ENCODE measurements at places on chromosomes 13 and 19.
A peak's percentile ranks its signal among the peaks of the same experiment; 100 is the strongest.

DNA sequence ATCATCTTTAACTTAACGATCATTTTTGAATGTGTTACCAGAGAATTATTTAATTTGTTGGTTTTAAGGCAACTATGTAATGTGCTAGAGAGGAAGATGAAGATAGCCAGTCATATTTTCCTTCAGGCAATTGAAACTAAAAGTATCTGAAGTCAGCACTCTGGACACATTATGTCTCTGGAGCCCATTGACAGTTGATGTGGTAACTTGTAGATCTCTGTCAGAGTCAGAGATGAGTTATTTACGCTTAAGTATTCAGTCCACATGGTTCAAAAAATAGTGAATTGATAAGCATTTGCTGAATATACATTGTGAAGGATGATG, 2.1 kb downstream of the ZMYM2 start:
- peak overlapping the region; percentile 31 for H3K27ac ChIP-seq
- peaks cover 8% of the 10 kb centered on the region for H3K36me3 ChIP-seq
- H3K4me3 ChIP-seq, result peak overlapping the region; percentile 93
- no peak for DNase-seq
- no peaks in the 10 kb centered on the region for H3K27me3 ChIP-seq

DNA sequence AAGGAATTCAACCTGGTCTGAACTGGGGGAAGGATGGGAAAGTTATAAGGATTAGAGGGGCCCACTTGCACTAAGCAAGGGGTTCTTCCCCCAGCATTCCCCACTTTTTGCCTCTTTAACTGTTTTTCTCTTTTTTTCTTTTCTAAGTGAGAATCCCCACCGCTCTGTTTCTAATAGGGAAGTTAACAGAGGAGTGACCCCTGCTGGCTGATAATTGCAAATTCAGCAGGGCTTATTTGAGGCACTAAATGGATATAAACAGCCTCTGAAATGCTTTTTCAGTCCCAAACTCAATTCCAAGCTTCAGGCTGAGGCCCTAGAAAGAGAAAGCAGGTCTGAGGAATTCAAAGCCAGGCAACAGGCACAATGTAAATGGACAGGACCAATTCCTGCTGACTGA, 38.2 kb upstream of the CEACAM21 start:
- H3K36me3 ChIP-seq, result peaks cover 30% of the 10 kb centered on the region
- peaks cover 79% of the 10 kb centered on the region for H3K4me1 ChIP-seq
- peak overlapping the region; percentile 83 for H3K4me3 ChIP-seq
- DNase-seq, result no peak

- peak overlapping the region; percentile 96 for H3K4me3 ChIP-seq
- peak; percentile 1 for DNase-seq
- no peaks in the 10 kb centered on the region for H3K27me3 ChIP-seq
- peaks cover 32% of the 10 kb centered on the region for H3K4me1 ChIP-seq
- peak overlapping the region; percentile 95 for H3K27ac ChIP-seq
Observed at GRCh38 chr19:57559008-57559403, 657 bp downstream of the ZNF550 start.

GRCh38 chr19:48925240-48925843, 8.2 kb upstream of the DHDH start:
- no peak overlapping the region for H3K27ac ChIP-seq
- peaks cover 21% of the 10 kb centered on the region for H3K36me3 ChIP-seq
- H3K27me3 ChIP-seq, result no peaks in the 10 kb centered on the region
- H3K4me1 ChIP-seq, result peaks cover 5% of the 10 kb centered on the region
- no peak for DNase-seq

DNA sequence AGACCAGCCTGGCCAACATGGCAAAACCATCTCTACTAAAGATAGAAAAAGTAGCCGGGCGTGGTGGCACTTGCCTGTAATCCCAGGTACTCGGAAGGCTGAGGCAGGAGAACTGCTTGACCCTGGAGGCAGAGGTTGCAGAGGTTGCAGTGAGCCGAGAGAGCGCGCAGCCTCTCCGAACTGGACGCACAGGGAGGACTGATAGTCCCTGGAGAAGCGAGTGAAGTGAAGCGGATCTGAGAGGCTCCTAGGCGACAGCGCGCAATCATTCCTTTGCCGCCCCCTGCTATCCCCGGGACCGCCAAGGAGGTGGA, 233 bp downstream of the ZNF561 start:
- peak overlapping the region; percentile 99 for H3K4me3 ChIP-seq
- no peak for DNase-seq
- peaks cover 9% of the 10 kb centered on the region for H3K4me1 ChIP-seq
- H3K27ac ChIP-seq, result peak overlapping the region; percentile 100
- H3K36me3 ChIP-seq, result peaks cover 32% of the 10 kb centered on the region
- no peaks in the 10 kb centered on the region for H3K27me3 ChIP-seq

DNA sequence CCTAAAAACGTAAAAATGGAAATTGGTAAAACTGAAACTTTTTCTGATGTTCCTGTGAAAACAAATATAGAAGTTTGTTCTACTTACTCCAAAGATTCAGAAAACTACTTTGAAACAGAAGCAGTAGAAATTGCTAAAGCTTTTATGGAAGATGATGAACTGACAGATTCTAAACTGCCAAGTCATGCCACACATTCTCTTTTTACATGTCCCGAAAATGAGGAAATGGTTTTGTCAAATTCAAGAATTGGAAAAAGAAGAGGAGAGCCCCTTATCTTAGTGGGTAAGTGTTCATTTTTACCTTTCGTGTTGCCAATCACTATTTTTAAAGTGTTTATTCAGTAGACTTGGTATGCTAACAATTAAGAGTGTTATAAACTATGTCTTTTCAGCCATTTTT, 25.6 kb downstream of the BRCA2 start:
- no peak for DNase-seq
- peaks cover 5% of the 10 kb centered on the region for H3K4me1 ChIP-seq
- no peak overlapping the region for H3K4me3 ChIP-seq
- H3K36me3 ChIP-seq, result peaks cover 19% of the 10 kb centered on the region

DNA sequence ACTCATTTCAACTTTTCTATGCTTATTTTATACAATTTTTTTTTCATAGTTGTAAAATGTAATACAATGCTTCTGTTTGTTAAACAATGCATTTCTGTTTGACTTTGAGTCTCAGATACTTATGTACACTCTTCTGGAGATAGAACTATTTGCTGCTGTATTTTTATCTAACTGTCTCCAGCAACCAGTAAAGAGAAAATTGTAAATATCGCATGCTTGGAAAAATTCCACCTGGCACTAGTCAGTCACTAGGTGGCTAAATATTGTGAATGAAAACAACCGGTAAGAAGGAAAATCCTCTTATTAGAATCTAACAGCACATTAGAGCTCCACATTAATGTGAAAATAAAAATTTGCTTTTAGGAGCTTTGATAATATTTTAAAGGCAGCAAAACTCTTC, 876.5 kb downstream of the PCDH9 start:
- no peaks in the 10 kb centered on the region for H3K4me1 ChIP-seq
- no peak overlapping the region for H3K27ac ChIP-seq
- DNase-seq, result no peak
- no peaks in the 10 kb centered on the region for H3K36me3 ChIP-seq

DNA sequence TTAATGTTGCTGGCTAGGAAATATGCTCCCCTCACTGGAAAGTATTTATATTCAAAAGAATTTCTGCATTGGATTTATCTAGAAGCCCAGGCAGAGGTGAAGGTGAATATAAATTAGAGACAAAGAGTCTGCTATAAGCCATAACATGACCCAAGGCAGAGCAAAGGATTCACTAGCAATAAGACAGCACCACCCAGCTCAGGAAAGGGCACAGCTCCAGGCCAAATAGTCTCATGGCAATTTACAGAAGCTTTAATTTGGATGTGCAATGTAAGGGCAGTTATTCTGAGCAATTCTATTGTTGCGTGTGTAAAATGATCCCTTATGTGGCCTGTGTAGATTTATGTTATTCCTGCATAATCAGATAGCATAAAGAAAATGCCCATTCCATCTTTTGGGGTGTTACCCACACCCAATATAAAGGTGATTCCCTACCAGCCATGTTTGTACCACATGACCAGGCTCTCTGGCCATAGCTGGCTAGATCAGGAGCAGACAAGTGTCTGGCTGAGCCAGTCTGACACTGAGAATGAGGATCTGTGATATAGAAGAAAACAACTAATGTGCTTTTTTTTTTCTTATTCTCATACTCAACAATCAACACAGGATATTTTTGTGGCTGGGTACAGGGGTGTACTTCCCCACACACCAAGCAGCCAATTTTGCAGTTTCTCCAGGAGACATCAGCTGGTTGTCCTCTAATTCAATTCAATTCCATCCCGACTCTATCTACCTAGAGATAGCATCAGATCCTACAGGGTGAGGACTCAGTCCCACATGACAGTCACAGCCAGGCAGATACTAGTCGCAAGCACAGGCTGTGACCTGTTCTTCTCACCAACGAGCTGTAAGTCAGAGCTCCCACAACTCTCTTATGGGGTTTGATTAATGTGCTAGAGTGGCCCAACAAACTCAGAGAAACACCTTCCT, 181.4 kb downstream of the KCTD15 start:
- DNase-seq, result no peak
- peaks cover 36% of the 10 kb centered on the region for H3K27me3 ChIP-seq
- peaks cover 1% of the 10 kb centered on the region for H3K36me3 ChIP-seq
- no peaks in the 10 kb centered on the region for H3K4me1 ChIP-seq
- H3K27ac ChIP-seq, result no peak overlapping the region

GRCh38 chr19:2461751-2462634, 5.2 kb upstream of the LMNB2 start:
- H3K4me1 ChIP-seq, result peaks cover 12% of the 10 kb centered on the region
- peaks cover 16% of the 10 kb centered on the region for H3K27me3 ChIP-seq
- DNase-seq, result peak; percentile 57
- H3K4me3 ChIP-seq, result peak overlapping the region; percentile 89
- peak overlapping the region; percentile 71 for H3K27ac ChIP-seq

DNA sequence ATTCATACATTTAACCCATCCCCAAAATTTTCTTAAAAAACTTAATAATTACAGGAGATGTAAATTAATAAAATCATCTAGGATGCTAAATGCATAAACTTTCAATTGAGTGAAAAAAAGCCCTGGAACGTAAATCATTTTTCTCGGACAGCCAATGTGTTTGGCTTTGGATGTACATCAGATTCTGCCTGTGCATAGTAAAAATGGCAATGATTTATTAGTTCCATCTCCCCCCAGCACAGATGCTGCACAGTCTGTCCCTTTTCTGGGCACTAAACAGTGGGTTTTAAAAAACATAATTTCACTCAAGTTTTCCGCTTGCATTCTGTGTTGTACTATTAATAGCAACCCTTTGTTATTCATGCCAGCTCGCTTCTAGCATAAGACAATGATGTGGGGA, 147.7 kb downstream of the TM9SF2 start:
- H3K36me3 ChIP-seq, result no peaks in the 10 kb centered on the region
- no peaks in the 10 kb centered on the region for H3K27me3 ChIP-seq
- DNase-seq, result no peak
- no peak overlapping the region for H3K27ac ChIP-seq
- no peak overlapping the region for H3K4me3 ChIP-seq
- H3K4me1 ChIP-seq, result no peaks in the 10 kb centered on the region

DNA sequence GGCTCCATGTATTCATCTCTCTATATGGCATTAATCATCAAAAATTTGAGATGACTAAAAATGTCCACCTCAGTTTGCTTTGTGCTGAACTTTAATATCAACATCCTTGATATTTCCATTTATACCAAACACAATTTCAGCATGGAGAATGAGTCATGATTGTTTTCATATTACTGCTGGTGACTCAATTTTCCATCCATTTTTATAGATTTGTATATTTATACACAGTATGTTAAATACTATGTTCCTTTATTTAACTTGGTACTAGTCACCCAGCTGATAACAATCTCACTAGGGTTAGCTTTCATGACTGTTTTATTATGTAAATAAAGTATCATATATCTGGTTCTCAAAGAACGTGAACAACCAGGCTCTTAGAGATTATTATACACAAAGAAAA, 1255.1 kb downstream of the SLITRK1 start:
- no peaks in the 10 kb centered on the region for H3K4me1 ChIP-seq
- no peaks in the 10 kb centered on the region for H3K27me3 ChIP-seq
- no peak overlapping the region for H3K4me3 ChIP-seq
- DNase-seq, result no peak
- no peaks in the 10 kb centered on the region for H3K36me3 ChIP-seq

DNA sequence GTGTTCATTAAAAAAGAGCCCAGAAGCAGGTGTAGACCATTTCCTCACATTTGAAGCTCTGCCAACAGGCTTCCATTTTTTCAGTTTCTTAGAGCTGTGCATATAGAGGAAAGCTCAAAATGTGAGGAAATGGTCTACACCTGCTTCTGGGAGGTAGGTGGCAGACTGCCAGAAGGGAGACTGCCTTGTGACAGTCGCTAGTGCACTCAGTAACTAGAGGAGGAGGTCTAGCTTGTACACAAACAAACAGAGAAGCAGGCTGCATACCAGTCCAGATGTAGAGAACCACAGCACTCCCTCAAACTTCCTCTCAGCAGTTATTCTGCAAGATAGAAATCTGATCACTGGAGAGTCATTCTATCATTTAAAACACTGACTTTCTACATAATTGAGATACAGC, 800.2 kb downstream of the EFNB2 start:
- H3K27ac ChIP-seq, result no peak overlapping the region
- H3K4me1 ChIP-seq, result no peaks in the 10 kb centered on the region
- H3K27me3 ChIP-seq, result no peaks in the 10 kb centered on the region
- H3K36me3 ChIP-seq, result no peaks in the 10 kb centered on the region
- no peak for DNase-seq

DNA sequence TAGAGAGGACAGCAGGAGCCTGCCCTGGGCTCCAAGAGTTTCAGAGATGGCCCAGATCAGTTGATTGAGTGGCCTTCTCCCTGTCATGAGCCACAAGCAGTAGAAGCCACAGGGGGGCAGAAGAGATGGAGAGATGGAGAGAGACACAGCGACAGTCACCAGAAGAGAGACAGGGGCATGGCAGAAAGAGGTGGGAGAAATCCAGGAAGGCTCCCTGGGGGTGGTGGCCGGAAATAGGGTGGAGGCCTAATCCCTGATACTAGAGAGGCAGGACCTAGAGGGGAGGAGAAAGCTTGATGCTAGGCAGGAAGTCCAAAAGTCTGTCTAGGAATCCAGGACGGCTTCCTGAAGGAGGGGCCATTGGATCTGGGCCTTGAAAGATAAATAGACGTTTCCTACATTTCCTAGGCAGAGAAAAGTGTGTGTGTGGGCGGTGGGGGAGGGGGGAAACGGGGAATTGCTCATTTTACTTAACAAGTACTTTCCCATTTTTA, 9.6 kb upstream of the TPM4 start:
- no peak overlapping the region for H3K4me3 ChIP-seq
- H3K4me1 ChIP-seq, result peaks cover 22% of the 10 kb centered on the region
- no peaks in the 10 kb centered on the region for H3K36me3 ChIP-seq
- DNase-seq, result no peak
- no peaks in the 10 kb centered on the region for H3K27me3 ChIP-seq
- no peak overlapping the region for H3K27ac ChIP-seq

GRCh38 chr13:26941345-26942174, 181.0 kb upstream of the GPR12 start:
- no peak for DNase-seq
- H3K27me3 ChIP-seq, result peaks cover 20% of the 10 kb centered on the region
- no peaks in the 10 kb centered on the region for H3K36me3 ChIP-seq
- H3K4me1 ChIP-seq, result no peaks in the 10 kb centered on the region
- no peak overlapping the region for H3K27ac ChIP-seq
- no peak overlapping the region for H3K4me3 ChIP-seq

All from stimulated activated naive B cell treated with anti-CD40 and anti-IgM and Interleukin-4, amounts not matched to agents 10 μg/mL and 1 μg/mL and 100 μg/mL, for 72 hours (primary cell).